Daoy (cell line): ENCODE measurements at places on chromosomes 3 and 15. TPM values are rescaled to one million over a fixed set of nuclear protein-coding genes. Genes with fewer than 3 reads are reported as not detected.

Gene CHDH
- 6.2 TPM in 2 replicates for total RNA-seq

Gene IQCF5
- total RNA-seq = not detected in 2 replicates

Gene GATM
- total RNA-seq = 10.6 and 28.1 TPM in 2 replicates

DNA sequence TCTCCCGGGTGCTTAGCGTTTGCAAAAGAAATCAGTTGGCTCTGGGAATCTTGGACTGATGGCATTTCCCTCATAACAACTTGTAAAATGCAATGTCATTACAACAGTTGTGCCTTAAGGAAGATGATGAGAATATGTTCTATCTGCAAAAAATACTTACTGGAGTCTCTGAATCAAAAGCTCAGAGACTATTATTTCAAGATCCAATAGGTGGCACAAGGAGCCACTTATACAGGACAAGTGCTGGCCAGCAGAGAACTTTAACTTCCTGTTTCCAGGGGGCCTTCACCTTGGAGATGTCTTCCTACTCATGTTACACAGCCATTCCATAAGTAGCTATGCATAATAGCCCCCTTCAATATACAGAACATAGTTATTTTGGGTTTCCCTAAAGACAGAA lies 8.9 kb upstream of the RPS27L start:
- no peak for DNase-seq

GRCh38 chr3:116253511-116253910 lies 191.8 kb downstream of the LSAMP start:
- DNase-seq = no peak

DNA sequence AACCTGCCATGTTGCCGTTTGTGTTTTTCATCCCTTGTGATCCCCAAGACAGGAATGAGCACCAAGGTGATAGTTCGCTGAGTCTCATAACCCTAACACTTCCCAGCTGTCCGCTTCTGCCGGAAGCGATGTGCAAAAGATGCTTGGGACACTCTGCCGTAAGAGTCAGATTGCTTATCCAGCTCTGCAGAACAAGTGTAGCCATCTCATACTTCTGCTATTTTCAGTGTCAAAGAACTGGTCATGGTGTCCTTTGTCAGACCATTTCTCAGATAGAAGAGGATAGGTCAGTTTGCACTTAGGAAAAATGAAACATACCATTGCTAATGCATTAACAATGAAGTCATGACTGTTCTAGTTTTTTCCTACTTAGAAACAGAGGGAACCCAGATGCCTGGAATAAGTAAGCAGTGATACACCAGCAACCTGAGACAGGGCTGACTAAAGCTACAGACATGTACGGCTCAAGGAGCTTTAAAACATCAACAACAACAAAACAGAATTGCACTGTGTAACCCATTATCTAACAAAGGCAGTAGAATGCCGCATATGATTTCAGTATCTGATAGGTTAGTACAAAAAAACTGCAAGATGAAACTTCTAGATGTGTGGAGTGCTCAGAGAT lies 134.0 kb upstream of the IL12A start:
- DNase-seq = peak; percentile 86
